ENCODE measurements at places on chromosomes 12 and 14. TPM values are rescaled to one million over a fixed set of nuclear protein-coding genes. Genes with fewer than 3 reads are reported as not detected.

Gene AQP6
- not detected for total RNA-seq

Gene OR4E2
- total RNA-seq, result not detected

Gene LDHB
- 272 TPM for total RNA-seq

Gene GNB3
- total RNA-seq, result 1.9 TPM

Gene SMCO3
- 0.19 TPM for total RNA-seq

Gene CRY1
- 8.0 TPM for total RNA-seq

Gene INHBC
- not detected for total RNA-seq

Gene SLC5A8
- 0.06 TPM for total RNA-seq

Gene ASB2
- total RNA-seq, result 0.13 TPM

Gene ITGA7
- 9.4 TPM for total RNA-seq

Gene AMIGO2
- total RNA-seq, result 1.3 TPM
